ENCODE measurements at places on chromosomes 16 and 17.

- DNase-seq: no peak
Observed at GRCh38 chr16:64440005-64440404, 681.9 kb downstream of the CDH11 start.

- DNase-seq: peak; percentile 66
Observed at GRCh38 chr17:77208217-77208808, 67.5 kb downstream of the SEC14L1 start.

GRCh38 chr16:11135464-11135973 is 120.5 kb downstream of the SOCS1 start:
- peak; percentile 64 for DNase-seq

DNA sequence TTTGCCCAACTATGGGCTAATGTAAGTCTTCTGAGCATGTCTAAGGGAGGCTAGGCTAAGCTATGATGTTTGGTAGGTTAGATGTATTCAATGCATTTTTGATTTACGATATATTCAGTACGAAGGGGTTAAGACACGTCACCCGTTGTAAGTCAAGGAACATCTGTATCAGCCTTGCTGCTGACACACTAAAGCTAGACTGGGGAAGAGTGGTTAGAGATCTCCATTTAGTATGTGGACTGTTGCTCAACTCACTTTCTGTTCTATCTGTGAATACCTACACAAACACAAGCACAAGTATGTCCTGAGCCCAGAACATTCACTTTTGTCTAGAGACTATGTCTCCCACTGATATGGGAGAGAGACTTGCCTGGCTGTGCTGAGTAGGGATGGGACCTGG is 71.5 kb downstream of the VMP1 start:
- DNase-seq: no peak

DNA sequence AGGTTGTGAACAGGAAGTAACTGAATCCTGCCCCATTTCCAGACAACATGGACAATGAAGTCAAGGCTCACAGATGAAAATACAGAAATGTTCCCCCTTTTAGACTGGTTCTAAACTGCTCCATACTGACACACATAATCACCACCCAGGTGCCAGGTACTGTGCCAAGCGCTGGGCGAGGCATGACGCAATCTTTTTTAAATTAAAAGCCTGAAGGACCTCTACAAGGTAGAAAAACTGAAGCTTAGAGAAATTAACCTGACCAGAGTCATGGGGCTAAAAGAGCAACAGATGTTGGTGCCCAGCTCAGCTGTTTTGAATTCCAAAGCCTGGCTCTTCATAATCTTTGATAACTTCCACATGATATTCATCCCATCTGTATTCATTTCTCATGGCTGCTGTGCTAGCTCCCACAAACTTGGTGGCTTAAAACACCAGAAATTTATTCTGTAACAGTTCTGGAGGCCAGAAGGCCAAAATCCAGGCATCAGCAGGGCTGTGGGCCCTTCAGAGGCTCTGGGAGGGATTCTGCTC is 4.9 kb upstream of the RAB11FIP4 start:
- peak; percentile 30 for DNase-seq

GRCh38 chr17:21201874-21202273 is 12.1 kb downstream of the TMEM11 start:
- no peak for DNase-seq

GRCh38 chr17:74631468-74632450 is 8.2 kb upstream of the CD300E start:
- peak; percentile 41 for DNase-seq

GRCh38 chr17:79045842-79046196 is 21.9 kb downstream of the C1QTNF1 start:
- peak; percentile 67 for DNase-seq

DNA sequence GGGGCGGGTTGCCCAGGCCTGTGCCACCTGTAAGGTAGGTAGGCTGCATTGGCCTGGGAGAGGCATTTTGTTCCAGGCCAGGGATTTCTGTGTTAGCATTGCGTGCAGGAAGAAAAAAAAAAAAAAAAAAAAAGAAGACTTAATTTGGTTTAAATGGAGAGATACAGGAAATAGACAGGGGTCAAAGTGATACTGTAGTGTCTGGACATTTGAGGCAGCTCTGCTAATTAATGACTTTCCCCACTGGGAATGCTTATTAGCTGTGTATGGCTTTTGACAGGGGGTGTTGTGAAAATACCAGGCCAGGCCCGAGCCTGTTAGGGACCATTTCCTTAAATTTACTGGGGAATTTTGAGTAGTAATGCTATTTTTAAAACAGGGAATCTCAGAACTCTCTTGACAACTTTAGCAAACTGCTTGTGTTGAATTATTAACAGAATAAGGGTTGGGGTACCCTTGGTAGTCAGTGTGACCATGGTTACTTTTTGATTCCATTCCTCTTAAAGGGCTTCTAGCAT is 1.0 kb downstream of the MAP2K4 start:
- no peak for DNase-seq

GRCh38 chr17:80586846-80587228 is 42.2 kb downstream of the RPTOR start:
- no peak for DNase-seq

DNA sequence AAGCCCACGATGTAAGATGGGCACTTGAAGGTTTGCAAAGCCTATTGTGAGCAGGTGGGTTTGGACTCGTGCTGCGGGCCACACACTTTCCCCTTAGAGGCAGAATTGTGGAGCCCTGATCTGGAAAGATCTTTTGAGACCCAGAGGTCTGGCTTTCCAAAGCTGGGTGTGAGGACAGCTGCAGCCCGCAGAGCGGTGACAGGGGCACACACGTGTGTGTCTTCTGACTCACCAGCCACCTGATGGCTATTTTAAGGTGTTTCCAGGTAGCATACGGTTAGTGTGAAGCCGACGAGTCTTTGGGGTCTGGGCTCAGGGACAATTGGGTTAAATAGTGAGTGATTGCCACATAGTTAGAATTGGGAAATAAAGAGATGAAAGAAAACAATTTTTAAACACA is 108.9 kb upstream of the GSE1 start:
- DNase-seq: no peak

DNA sequence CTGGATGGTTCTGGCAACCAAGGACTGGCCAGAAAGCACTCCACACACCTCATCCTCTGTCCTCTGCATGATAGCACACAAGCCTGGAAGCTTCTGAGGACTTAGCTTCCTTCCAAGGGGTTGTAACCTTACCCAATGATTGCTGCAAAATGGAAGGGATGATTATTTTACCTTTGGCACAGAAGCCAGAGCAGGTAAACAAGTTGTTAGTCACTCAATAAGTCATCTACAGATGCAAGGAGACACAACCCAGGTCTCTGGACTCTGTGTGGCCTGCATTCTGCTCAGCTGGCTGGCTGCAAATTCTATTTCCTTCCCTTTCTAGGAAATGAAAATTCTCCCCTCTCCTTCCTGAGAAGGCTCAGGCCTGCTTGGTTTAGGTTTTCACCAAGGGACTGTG is 26.7 kb upstream of the DYNLL2 start:
- no peak for DNase-seq

GRCh38 chr16:59088431-59088830 is 354.3 kb upstream of the GOT2 start:
- DNase-seq: peak; percentile 18

DNA sequence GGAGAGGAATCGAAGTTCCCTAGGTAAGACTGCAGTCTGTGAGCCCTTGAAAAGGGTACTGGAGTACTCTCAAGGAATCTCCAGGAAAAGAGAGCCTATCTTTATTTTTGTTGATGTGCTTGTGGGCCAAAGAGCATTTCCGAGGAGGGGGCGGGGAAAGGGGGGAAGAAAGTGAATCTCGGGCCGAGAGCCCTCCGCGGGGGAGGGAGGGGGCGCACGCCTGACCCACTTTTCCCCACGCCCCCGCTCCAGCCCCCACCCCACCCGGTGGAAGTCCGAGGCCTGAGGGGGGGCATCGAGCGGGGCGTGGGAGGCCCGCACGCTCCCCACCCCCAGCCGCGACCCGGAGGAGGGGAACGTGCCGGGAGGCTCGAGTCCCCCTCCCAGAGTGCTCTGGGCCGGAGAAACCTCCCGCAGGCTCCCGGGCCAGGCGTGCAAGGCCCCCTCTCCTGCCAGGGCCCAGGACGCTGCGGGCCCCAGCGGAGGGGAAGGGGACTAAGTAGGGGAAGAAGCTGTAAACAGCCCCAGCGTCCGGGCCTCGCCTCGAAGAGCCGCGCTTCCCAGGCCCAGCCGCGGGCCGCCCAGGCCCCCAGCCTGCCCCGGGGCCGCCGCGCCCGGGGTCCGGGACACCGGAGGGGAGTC is 444 bp downstream of the HELZ start:
- DNase-seq: no peak

GRCh38 chr17:81480140-81481072 is 32.2 kb downstream of the ACTG1 start:
- DNase-seq: peak; percentile 70

- no peak for DNase-seq
Observed at GRCh38 chr17:6313835-6314234, 121.1 kb downstream of the AIPL1 start.

- peak; percentile 70 for DNase-seq
Observed at GRCh38 chr16:425082-425718, at the start of gene RAB11FIP3. TSS of gene RAB11FIP3 (plus strand) at chr16:425649. CDS start at chr16:426007, 358 bp downstream.

GRCh38 chr17:73324160-73324475 is 12.3 kb upstream of the CDC42EP4 start:
- peak; percentile 54 for DNase-seq

GRCh38 chr17:46895171-46895570 is 27.8 kb upstream of the GOSR2 start:
- no peak for DNase-seq

DNA sequence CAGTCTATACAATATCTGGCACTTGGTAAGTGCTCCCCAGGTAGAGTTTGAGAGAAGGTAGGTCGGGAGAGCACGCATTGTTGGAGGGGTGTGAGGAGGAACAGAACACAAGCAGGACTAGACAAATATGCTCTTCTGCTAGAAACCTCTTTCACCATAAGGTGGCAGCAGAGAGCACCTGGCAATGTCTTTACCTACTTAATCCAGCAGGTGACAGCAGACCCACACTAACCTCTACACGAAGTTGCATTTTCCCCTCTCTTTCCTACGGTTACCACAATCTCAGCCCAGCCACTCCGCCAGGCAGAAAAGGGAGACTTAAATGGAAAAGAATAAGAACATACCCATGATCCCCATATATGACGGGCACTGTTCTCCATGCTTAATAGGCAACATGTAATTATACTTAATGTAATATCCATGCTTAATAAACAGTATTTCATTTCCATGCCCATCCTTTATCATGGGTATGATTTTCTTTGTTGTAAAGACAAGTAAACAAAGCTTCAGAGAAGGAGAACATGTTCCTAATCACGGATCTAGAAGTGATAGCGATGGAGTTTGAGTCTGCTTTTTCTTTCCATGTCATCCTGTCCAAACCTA is 55.1 kb upstream of the CCL2 start:
- peak; percentile 82 for DNase-seq

GRCh38 chr16:24446189-24446588 is 93.2 kb upstream of the RBBP6 start:
- no peak for DNase-seq

DNA sequence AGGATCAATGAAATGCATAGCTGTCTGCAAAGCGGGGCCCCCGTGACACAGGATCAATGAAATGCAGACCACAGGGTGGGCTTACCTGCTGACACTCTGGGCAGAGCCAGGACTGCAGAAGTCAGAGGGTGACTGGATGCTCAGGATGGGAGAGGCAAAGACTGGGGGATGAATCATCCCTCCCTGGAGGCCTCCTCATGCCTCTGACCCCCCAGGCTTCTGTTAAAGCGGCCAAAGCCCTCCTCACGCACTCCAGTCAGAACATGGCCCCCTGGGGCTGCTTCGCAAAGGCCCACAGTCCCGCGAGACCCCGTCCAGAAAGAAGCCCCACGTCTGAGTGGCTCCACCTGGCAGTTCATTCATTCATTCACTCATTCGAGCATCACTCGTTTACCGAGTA is 38.4 kb upstream of the FOXF1 start:
- no peak for DNase-seq

GRCh38 chr16:78128913-78129312 is 29.5 kb downstream of the WWOX start:
- no peak for DNase-seq

DNA sequence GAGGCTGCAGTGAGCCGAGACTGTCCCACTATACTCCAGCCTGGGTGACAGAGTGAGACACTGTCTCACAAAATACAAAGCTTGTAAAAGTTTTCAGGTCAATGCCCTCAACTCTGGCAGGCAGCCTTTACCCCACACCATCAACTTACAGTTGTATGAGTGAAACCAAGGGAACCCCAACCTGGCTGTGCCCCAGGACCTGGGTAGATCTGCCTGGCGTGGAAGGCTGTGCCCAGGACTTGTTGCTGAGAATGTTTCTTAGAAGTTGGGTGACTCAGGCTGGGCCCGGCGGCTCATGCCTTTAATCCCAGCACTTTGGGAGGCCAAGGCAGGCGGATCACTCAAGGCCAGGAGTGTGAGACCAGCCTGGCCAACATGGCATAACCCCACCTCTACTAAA is 7.8 kb downstream of the CES3 start:
- no peak for DNase-seq

- no peak for DNase-seq
Observed at GRCh38 chr17:16878084-16878483, 93.8 kb downstream of the TNFRSF13B start.

GRCh38 chr16:27698746-27699145 is 148.8 kb downstream of the KATNIP start:
- DNase-seq: no peak

- no peak for DNase-seq
Observed at GRCh38 chr17:75032720-75033280, 14.0 kb downstream of the ATP5PD start.

DNA sequence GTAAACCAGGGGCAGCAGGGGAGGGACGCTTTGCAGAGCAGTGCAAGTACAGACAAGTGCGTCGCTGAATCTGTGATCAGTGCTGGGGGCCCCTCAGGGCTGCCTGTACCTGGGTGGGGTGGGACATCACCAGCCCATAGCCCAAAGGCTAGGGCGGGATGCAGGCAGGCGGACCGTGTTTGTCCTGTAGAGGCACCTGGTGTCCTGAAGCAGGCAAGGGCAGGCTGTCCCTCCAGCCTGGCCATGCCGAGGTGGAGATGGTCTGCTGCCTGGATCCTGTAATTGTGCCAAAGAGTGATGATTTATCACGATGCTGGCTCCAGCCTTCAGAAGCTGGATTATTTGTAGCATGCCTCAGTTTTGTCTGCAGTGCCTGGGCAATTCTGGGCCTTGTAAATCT is 137.9 kb upstream of the GSE1 start:
- DNase-seq: no peak

DNA sequence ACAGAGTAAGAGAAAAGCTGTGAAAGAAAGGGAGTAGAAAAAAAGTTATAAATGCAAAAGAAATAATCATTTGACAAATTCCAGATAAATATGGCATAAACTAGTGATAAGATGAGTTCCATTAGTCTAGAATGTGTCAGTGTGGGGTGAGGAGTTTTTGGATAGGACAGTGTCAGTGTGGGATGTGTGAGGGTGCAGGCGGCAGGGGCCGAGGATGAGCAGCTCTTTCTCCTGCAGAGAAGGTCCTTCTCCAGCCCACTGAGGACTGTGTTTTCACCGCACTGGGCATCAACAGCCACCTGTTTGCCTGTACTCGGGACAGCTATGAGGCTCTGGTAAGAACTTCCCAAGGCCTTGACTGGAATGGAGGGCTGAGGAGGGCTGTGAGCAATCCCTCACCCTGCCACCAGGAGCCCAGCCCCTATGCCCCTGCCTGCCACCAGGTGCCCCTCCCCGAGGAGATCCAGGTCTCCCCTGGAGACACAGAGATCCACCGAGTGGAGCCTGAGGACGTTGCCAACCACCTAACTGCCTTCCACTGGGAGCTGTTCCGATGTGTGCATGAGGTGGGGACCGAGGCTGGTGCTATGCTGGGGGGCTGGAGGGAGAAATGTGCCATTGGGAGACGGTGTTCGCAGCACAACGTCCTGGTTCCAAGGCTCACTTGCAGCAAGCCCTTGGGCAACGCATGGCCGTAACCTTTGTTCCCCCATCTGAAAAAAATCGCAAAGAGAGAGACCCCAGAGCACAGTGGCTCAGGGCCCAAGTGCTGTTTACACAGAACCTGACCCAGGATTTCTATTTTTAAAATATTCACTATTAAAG is 13.1 kb downstream of the RAPGEFL1 start:
- no peak for DNase-seq

Measured in AG10803 (cell line).